ENCODE measurements at places on chromosomes 11 and 22.

DNA sequence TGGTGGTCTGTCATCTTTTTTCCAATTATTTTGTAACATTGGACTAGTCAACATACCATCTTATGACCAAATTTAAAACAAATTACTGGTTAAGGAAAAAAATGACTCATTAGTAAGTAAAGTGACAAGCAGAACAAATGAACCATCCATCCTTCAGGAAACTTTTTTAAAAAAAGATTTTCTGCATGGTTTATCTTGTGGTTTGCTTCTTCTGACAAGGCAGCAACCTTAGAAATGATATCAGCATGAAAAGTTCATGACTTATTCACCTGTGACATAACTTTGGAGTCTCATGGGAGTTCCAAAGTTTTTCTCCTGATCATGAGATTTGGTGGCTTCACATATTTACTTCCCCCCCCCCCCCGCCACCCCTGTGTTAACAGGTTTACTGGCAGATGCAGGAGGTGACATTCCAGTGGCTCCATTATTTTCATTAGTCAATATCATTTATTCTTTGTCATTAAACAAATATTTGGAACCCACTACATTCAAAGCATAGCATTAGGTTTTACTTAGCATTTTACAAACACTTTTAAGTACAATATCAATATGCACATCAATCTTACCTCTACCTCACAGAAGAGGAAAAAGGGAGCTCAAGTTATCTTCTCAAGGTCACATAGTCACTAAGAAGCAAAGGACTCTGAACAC lies 40.7 kb downstream of the DCUN1D5 start:
- DNase-seq: no peak

DNA sequence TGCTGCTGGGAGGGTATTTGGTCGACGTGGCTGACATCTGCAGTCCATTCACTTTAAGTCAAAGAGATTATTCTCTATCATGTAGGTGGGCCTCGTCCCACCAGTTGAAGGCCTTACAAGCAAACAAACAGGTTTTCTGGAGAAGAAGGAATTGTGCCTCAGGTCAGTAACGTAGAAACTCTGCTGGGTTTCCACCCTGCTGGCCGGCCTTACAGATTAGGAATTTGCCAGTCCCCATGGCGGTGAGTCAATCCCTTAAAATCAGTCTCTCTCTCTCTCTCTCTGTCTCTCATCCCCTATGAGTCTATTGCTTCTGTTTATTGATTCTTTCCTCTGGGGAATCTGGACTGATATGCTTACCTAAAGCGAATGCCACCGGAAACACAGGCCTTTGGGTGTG lies 75.4 kb upstream of the FGF3 start:
- DNase-seq: no peak

DNA sequence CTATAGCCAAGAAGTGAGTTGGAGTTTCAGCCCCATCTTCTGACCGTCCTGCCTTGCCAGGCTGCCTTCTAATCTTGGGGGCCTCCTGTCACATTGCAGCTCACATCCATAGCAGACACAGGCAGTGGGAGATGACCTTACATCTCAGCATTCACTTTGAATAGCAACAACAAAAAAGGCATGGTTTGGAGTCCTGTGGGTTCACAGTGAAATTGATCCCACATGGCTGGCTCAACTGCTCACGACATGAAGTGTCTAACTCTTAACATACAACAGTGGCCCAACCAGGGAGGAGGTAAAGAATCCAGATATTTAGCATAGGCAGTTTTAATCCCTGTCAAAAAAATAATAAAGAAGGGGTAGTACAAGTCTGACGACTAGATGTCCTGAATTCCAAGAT lies 38.1 kb downstream of the DBX1 start:
- DNase-seq: no peak

GRCh38 chr11:2728663-2729332 lies 29.0 kb upstream of the KCNQ1OT1 start:
- DNase-seq: peak; percentile 54

- DNase-seq: peak; percentile 19
Observed at GRCh38 chr11:34235591-34236071, 122.2 kb downstream of the ABTB2 start.

DNA sequence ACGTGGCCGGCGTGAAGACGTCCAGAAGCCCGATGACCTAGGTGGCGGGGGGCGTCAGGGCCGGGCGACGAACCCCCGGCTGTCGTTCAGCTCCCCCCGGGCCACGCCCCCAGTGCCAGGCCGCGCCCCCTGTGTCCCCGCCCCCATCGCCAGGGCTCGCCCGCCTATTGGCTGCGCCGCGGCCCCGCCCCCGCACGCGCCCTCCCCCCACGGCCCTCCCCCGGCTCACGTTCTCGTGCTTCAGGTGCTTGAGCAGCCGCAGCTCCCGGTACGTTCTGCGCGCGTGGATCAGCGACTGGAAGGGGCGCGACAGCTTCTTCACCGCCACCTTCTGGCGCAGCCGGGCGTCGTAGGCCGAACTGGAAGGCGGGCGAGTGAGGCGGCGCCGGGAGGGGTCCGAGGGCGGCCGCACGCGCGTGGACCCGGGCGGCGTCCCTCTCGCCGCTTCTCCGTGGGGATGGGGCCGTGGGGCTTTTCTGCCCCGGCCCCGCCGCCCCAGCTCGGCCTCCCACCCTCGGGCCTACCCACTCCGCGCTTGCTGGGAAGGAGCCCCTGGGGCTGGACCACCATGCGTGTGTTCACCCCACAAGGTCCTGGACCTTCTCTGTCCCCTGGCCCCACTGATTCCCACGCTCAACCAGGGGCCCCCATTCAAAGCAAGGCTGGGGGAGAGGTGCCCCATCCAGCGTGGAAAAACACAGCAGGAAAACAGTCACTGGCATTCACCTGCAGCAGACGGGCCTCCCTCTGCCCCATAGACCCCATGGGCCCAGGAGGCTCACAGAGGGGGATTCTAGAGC lies 2.4 kb downstream of the MAPK11 start:
- peak; percentile 51 for DNase-seq

DNA sequence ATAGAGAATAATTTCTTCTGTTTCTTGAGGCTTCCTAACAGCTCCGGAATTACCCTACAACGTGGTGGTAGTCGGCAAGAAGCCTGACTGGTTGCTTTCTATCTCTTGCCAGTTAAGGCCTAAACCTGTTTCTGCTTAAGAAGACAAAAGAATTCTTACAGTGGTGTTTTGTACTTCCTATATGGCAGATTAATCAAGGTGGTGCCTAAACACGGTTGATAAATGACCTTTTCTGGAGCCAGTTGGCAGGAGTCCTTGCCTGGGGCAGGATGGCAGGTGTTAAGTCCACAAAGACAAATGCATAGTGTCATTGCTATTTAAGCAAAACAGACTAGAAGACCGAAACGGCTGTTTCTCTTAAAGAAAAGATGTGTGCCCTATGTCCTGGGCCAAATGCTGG lies 9.9 kb downstream of the GVQW3 start:
- no peak for DNase-seq

DNA sequence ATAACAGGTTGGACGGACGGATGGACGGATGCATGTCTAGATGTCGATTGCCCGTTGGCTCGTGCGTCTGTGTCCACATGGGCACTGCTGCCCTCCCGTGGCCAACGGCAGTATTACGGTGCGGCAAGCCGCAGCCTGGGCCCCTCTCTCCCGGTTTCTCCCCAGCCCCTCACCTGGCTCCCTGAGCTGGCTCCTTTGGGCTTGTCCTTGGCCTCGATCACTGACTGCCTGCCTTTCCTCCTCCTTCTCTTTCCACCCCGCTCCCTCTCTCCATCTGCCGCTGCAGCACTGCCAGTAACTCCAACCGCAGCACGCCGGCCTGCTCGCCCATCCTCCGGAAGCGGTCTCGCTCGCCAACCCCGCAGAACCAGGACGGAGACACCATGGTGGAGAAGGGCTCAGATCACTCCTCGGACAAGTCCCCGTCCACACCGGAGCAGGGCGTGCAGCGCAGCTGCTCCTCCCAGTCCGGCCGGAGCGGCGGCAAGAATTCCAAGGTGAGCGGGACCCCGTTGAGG lies 77.3 kb downstream of the SCN3B start:
- DNase-seq: peak; percentile 80

DNA sequence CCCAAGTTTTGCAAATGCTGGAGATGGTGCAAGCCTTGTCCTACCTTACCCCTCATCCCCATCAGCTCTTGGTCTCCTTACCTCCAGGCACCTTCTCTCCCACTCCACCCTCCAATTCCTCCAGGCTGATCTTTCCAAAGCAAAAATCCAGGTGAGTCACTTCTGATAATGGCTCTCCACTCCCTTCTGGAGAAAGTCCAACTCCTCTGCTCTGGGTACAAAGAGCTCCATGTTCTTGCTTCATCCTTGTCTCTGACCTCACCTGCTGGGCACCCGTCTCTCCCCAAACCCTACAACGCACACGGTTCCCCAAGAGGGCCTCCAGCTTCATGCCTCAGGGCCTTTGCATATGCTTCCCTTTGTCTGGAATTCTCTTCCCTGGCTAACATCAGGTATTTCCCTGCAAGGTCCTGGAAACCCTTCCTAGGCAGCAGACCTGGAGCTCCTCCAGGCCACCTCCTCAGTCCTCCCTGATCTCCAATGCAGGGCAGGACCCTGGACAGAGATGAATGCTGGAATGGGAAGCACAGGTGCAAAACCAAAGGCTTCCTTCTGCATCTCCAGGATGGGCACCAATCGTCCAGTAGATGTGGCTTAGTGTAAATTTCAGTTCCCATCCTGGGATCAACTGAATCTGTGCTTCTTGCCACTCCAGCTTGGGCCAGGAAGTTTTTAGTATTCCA lies 22.7 kb downstream of the IFT27 start:
- DNase-seq: no peak

DNA sequence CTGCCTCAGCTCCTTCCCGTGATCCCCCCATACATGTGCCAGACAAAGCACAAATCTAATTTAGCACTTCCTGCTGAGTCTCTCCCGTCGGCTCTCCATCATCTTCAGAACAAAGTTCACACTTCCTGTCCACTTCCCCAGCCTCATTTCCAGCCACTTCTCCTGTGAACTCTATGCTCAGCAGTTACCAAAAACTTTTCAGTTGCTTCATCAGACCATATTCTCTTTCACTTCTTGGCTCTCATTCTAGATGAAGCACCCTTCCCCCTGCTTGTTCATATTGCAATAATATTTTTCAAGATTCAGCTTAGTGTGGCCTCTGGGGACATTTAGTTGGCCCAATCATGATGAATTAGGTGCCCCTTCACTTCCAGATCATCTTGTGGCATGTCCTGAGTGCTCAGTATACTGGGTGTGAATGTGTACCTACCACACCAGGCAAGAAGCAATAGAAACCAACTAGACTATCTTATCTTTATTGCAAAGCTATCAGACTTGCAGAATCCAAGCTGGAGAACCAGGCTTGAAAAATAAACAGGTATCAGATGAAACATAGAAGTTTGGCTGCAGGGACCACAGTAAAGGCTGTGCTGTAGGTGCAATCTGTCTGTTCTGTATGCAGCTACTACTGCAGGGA lies 115.8 kb downstream of the NXPE2 start:
- no peak for DNase-seq

DNA sequence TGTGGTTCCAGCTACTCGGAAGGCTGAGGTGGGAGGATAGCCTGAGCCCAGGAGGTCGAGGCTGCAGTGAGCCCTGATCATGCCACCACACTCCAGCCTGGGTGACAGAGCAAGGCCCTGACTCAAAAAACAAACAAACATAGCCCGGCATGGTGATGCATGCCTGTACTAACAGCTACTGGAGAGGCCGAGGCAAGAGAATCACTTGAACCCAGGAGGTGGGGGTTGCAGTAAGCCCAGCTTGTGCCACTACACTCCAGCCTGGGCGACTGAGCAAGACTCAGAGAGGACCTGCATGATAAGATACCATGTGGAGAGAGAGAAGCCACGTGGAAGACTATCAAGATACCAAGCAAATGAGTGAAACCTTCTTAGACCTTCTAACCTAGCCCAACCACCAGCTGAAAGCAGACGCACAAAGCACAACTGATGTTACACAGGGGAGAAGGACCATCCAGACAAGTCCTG lies 36.1 kb downstream of the AMBRA1 start:
- DNase-seq: no peak

DNA sequence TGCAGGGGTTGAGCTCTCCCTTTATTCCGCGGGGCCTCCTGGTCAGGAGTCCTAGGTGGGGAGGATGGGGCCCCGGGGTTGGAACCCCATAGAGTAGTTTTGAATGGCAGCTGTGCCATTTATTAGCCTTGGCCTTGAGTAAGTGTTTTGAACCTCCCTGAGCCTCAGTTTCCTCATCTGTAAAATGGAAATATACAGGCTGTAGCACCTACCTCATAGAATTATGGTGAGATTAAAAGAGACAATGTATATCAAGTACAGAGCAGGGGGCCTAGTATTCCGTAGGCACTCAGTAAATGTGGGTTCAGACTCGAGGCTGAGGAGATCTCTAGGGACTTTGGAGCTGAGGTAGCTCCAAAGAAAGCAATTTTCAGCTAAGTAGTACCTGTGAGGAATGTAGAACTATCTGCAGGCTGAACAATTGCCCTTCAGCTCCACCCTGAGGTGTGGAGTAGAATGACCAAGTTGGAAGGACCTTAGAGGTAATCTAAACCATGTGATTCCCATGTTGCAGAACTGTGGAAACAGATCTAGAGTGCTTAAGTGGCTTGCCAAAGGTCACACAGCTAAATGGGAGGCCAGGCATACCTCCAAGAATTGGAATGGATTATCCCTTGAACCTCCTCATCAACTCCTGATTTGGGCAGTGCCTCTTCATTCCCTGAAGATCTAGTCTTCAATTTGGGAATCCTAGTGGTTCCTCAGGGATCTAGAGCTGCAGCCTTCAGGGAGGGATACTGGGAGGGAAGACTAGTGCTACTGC lies 682 bp downstream of the PGAP2 start:
- DNase-seq: peak; percentile 5

DNA sequence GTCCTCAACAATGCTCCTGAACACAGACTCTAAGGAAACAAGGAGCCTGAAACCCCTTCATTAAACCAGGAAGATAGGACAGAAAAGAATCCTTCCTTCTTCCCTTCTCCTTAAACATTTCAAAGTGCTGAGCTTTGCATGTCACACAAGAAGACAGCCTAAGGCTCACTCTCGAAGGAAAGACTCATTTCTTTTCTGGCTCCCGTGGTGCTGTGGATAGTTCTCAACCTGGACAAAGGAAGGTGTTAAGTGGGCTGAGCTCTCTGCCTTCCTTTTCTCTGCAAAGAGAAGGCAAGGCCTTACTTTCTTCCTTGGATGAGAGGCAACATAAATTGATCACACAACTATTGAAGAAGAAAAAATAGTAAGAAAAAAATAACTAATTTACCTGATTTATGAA lies 452.4 kb upstream of the DDI1 start:
- DNase-seq: no peak

GRCh38 chr11:131041331-131042040 lies 125.2 kb upstream of the SNX19 start:
- DNase-seq: no peak

All from retina (tissue), 1 donor.